ENCODE measurements at places on chromosomes 1 and 21.

- DNase-seq: no peak
These were observed 20.3 kb upstream of the LMX1A start for GRCh38 chr1:165376811-165377311.

DNA sequence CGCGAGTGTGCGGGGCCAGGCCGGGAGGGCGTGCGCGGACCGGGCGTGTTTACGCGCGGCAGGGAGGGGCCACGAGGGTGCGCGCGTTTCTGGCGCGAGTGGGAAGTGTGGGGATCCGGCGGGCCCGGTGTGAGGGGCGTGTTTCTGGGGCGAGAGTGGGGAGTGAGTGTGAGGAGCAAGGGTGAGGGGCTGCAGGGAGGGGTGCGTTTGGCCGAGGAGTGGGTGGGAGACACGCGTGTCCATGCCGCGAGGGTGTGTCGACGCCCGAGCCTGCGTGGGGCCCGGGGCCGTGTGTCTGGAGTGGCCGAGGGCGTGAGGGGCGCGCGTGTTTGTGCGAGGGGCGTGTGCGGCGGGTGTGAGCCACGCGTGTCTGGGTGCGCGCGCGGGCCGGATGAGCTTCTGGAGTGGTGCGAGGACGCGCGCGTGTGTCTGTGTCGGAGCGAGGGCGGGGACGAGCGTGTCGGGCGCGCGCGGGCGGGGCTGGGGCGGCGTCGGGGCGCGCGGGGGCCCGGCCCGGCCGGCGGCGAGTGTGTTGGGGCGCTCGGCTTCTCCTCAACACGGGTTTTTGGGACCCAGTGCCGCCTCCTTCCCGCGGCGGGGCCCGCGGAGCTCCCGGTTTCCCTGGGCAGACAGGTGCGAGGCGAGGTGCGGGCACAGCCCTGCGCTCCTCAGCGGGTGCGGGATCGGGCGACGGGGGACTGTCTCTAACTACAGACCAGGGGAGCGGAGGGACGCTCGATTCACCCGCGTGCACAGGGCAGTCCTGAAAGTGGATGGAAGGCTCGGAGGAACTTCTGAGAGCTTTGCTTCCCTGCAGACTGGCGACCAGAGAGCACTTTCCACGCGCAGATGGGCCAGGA lies 65.8 kb upstream of the VAMP3 start:
- DNase-seq: peak; percentile 7

DNA sequence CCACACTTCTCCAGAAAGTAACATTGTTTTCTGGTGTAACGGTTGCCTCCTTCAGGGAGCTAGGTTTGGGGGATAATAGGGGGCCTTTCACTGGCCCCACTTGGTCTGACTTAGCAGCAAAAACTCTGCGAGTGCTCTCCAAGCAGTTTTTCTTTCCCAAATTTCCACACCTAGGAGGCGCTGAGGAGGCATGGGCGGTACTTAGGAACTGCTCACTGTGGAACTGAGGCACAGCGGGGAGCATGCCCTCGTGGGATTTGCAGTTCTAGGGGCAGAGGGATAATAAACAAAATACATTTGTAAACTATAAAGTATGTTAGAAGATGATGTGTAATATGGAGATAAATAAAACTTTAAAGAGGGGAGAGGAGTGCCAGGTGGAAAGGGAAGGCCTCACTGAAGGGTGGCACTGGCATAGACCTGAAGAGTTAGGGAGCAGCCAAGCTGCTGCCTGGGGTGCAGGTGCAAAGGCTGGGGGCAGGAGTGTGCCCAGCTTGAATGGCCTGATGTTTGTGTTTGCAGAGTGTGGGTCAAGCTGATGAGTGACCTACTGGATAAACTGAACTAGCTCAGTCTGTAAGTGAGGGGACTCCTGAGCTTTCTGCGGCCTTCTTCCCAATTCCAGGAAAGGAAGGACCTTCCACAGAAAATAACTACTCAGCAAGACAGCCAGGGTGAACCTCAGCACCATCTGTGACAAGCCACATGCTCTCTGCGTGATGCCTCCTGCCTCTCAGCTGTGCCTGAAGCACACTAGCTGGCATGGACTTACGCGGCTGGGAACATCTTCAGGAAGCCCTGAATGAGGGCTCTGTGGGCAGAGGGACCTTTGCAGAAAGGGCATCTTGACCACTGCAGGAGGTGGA lies 1.9 kb downstream of the EPHX1 start:
- no peak for DNase-seq

DNA sequence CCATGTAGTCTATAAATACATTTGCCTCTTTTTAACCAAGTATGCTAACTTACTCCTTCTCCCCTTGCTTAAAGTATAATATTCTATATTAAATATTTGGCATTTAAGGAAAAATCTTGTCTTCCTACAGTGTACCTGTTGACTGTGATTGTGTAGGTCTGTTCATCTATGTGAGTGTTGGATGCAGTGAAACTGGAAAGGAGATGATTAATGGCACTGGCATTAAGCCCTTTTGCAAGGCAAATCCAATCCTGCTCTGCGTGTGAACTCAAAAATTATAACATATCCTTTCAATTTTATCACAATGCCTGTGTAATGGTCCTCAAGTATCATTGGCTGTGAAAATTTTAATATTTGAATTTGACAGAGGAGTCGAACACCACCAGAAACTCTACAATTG lies 565.0 kb downstream of the KCNT2 start:
- DNase-seq: no peak

DNA sequence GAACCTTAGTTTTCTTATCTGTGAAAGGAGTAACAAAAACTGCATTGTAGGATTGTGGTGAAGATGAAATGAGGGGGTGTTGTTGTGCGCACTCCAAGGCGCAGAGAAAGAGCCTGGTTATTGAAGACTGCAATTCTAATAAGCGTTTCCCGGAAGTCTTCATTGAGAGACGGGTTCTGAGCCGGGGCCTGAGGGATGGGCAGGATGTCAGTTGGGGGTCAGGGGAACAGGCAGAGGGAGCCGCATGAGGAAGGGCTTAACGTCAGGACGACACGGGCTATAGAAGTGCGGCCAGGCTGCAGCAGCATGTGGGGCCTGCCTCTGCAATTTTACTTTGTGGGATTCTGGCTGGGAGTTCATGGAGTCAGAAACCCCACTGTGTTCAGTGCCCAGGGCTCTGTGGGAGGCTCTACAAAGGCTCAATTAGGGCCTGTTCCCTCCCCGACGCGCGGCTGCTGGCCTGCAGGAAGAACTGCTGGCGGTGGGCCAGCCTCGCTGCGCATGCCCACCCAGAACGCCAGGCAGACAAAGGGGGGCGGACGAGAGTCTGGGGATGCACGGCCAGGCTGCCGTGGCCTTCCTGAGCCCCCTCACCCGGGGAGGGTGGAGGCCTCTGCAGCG lies 20.7 kb downstream of the TRIM62 start:
- no peak for DNase-seq

DNA sequence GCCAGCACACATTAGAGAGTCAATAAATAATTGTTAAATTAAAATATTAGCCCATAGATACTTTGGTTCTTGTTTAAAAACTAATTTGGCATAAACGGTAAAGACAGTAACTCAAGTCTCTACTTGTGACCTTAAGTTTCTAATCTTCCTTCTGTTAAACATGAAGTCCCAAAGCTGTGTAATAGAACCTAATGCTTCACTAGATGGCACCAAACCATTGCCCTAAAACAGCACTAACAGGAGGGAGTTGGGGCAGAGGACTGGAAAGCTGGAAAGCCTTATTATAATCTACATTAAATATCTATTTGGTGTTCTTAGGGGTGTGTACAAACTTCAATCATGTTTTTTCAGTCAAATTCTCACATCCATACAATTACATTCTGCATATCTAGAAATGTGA lies 176.7 kb downstream of the OLFM3 start:
- no peak for DNase-seq

DNA sequence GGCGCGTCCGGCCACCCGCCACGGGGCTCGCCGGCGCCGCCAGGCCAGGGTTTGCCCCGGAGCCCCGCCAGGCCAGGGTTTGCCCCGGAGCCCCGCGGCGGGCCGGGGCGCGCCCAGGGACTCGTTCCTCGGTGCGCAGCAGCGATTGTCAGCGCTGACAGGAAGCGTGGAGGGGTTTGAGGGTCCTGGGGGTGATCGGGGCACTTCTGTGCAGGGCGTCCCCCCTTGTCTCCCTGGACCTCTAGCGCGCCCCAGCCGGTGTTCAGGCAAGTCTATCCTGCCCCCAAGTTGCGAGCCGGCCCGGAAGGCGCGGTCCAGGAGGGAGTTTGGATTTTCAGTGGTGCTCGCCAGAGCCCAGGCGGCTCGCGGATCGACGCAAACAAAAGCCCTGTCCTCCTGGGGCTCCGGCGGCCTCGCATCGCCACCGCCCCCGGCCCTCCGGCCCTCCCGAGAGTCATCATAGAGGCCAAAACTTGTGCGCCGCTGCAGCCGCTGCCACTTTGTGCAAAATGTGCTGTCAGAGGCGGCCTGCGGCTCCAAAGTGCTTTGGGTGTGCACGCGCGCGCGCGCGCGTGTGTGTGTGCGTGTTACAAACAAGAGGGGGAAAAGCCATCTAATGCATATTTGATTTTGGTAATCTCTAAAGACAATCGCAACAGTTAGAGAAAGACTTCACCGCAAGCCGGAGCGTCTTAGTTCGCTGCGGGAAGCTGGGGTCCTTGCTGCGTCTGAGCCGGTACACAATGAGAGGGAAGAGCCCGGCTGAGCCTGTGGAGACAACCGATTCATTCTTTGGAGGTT lies 1.0 kb downstream of the ROR1 start:
- peak; percentile 15 for DNase-seq

DNA sequence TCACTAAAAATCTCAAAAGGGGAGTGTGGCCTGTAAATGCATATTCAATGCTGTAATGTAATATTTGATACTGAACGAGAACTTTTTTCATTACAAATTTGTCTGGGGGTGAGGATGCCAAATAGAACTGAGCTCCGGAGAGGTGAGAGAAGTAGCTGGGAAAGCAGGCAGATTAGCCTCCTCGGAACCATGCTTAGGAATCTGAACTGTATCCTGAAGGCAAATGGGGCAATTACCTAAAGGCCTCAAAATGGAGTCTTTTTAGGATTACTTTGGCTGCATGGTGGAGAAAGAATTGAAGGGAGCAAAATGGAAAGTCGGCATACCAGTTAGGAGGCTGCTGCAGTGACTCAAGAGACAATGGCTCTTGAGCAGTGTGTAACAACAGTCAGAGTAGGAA lies 178.8 kb downstream of the CDC7 start:
- no peak for DNase-seq

- no peak for DNase-seq
These were observed 258.0 kb downstream of the FMN2 start for GRCh38 chr1:240349695-240350094.

GRCh38 chr1:13725714-13726175 lies 25.8 kb downstream of the PRDM2 start:
- DNase-seq: peak; percentile 55

- DNase-seq: no peak
These were observed 10.0 kb downstream of the PABPC4 start for GRCh38 chr1:39566441-39567137.

- no peak for DNase-seq
These were observed 318.8 kb upstream of the NEGR1 start for GRCh38 chr1:72601035-72601674.

- no peak for DNase-seq
These were observed 53.6 kb downstream of the FBXO42 start for GRCh38 chr1:16298653-16299052.

- peak; percentile 19 for DNase-seq
These were observed 157.3 kb downstream of the KCNJ6 start for GRCh38 chr21:37758982-37759381.

- no peak for DNase-seq
These were observed 38.2 kb downstream of the MRPL39 start for GRCh38 chr21:25569084-25569483.

- DNase-seq: no peak
These were observed 3.9 kb downstream of the MTR start for GRCh38 chr1:236799001-236799400.
